Glutamatergic neuron (in vitro differentiated cells): ENCODE measurements at places on chromosomes 12 and 14. TPM values are rescaled to one million over a fixed set of nuclear protein-coding genes. Genes with fewer than 3 reads are reported as not detected.

DNA sequence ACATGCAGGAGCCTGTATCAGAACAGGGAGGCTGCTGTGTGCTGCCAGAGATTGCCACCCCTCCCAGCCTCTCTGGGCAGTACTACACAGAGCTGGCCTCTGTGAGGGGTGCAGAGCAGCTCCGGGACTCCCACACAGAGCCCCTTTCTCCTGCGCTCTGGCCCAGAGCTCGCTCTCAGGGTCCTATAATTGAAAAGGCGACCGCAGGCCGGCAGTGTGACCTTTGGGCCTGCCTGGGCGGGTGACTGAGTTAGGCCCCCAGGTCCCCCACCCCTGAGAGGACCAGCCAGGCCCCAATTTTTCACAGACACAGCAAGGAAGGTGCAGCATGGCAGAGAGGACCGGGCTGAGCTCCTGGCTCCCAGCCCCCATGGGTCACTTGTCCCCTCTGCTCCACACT, 136.4 kb downstream of the ZFP36L1 start:
- no peak overlapping the region for H3K27ac ChIP-seq
- peaks cover 6% of the 10 kb centered on the region for H3K36me3 ChIP-seq
- H3K4me1 ChIP-seq: peaks cover 14% of the 10 kb centered on the region

The SERPINA5 gene
- total RNA-seq: not detected

The KNTC1 gene
- 34.0 TPM for total RNA-seq

The GPR65 gene
- not detected for total RNA-seq

The PLA2G1B gene
- not detected for total RNA-seq

- no peak for DNase-seq
- H3K4me3 ChIP-seq: peak overlapping the region; percentile 98
- H3K36me3 ChIP-seq: peaks cover 11% of the 10 kb centered on the region
- H3K4me1 ChIP-seq: peaks cover 36% of the 10 kb centered on the region
- peak overlapping the region; percentile 98 for H3K27ac ChIP-seq
Observed at GRCh38 chr12:56723889-56724700, 1.0 kb downstream of the NACA start.

DNA sequence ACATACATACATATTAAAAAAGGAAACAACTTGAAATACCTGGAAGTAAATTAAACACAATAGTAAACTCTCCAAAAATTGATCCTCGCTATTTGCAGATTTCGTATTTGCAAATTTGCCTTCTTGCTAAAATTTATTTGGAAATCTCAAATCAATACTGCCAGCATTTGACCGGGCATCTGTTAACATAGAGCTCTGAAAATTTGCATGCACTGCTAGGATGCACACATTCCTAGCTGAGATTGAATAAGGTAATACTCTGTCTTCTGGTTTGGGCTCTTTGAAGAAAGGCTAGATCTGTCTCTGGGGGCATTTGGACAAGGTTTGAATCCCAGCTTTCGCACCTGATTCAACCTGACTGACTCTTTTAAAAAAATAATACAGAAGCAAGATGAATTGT, 729.1 kb upstream of the MGAT4C start:
- DNase-seq: no peak
- no peak overlapping the region for H3K27ac ChIP-seq
- no peaks in the 10 kb centered on the region for H3K36me3 ChIP-seq
- H3K4me1 ChIP-seq: no peaks in the 10 kb centered on the region
- H3K27me3 ChIP-seq: no peaks in the 10 kb centered on the region
- no peak overlapping the region for H3K4me3 ChIP-seq

The OTOGL gene
- 0.83 TPM for total RNA-seq

GRCh38 chr12:29547864-29548263, 50.4 kb upstream of the OVCH1 start:
- H3K36me3 ChIP-seq: no peaks in the 10 kb centered on the region
- no peaks in the 10 kb centered on the region for H3K27me3 ChIP-seq
- no peak for DNase-seq
- no peak overlapping the region for H3K4me3 ChIP-seq
- no peak overlapping the region for H3K27ac ChIP-seq
- no peaks in the 10 kb centered on the region for H3K4me1 ChIP-seq

The IQSEC3 gene
- 41.4 TPM for total RNA-seq

GRCh38 chr12:93167331-93167730, 210.4 kb upstream of the NUDT4 start:
- no peaks in the 10 kb centered on the region for H3K36me3 ChIP-seq
- peaks cover 6% of the 10 kb centered on the region for H3K4me1 ChIP-seq
- DNase-seq: no peak
- no peak overlapping the region for H3K27ac ChIP-seq
- peaks cover 2% of the 10 kb centered on the region for H3K27me3 ChIP-seq
- H3K4me3 ChIP-seq: no peak overlapping the region

The ANO2 gene
- not detected for total RNA-seq

DNA sequence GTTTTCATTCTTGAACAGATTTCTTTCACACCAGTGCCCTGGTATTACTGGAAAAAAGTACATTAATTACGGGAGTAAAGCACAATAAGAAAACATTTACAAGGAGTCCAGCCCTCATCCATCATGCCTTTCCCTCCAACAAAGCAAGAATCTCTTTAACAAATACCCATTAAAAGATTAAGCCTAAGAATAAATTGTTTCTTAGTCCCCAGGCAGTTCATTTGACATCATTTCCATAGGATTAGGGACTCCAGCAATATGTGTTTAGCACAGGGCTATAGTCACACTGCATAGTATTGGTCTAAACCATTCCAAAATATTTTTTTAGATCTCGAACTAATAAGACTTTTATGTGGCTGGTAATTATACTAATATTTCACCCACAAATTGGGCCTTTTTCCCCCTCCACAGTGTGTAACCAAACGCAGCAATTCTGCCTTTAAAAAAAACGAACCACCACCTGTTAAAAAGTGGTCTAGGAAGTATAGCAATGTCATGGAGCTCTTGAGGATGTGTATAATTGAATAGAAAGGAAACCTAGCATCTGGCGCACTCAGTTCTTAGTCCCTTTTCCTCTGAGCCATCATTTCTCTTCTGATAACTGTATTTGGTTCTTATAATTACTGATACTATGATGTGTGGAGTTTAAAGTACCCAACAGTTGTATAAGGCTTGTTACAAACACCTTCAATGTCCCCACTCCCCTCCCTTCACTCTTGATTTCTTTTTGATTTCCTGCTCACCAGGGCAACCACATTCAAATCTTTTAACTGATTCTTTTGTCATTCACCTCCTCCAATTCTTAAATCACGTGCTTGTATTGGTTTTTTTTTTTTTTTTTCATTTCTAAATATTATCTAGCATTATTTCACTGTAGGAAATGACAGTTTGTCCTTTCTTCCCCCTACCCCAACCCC, 138.7 kb downstream of the ETV6 start:
- no peak overlapping the region for H3K27ac ChIP-seq
- no peaks in the 10 kb centered on the region for H3K27me3 ChIP-seq
- H3K36me3 ChIP-seq: no peaks in the 10 kb centered on the region
- H3K4me3 ChIP-seq: no peak overlapping the region
- no peaks in the 10 kb centered on the region for H3K4me1 ChIP-seq

- no peak overlapping the region for H3K4me3 ChIP-seq
- no peaks in the 10 kb centered on the region for H3K27me3 ChIP-seq
- H3K27ac ChIP-seq: no peak overlapping the region
Observed at GRCh38 chr12:24023081-24023480, 73.6 kb upstream of the SOX5 start.

The MGP gene
- total RNA-seq: not detected

DNA sequence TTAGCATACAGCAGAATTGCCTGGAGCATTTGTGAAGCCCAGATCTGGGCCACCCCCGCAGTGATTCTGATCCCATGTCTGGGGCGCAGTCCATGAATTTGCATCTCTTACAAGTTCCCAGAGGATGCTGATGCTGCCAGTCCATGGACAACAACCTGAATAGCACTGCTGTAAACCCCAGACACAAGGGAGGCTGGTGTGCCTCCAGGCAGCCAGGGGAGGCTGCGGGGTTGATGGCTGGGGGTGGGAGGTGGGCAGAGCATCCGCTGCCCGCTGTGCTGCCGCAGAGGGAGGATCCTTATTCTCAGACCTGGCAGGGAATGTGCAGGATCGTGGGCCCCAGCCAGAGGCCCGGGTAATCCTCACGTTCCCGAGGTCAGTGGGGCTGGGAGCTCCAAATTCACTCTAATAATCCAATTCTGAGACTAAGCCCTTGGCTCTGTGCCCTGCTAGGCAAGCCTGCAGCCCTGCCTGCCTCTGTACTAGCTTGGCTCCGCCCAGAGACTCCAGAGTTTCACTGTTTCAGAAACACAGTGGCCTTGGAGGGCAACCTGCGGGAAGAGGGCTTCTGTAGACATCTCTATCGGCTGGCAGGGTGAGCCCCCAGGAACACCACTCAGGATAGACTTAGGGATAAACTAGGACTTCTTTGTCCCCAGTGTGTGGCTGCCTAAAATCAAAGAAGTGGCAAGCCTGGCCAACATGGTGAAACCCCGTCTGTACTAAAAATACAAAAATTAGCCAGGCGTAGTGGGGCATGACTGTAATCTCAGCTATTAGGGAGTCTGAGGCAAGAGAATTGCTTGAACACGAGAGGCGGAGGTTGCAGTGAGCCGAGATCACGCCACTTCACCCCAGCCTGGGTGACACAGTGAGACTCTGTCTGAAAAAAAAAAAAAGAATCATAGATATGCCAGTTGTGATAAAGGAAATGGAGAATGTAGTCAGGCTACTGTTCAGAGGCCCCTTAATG, 17.8 kb upstream of the MLEC start:
- no peak for DNase-seq
- no peak overlapping the region for H3K4me3 ChIP-seq
- H3K27me3 ChIP-seq: peaks cover 7% of the 10 kb centered on the region
- no peak overlapping the region for H3K27ac ChIP-seq

DNA sequence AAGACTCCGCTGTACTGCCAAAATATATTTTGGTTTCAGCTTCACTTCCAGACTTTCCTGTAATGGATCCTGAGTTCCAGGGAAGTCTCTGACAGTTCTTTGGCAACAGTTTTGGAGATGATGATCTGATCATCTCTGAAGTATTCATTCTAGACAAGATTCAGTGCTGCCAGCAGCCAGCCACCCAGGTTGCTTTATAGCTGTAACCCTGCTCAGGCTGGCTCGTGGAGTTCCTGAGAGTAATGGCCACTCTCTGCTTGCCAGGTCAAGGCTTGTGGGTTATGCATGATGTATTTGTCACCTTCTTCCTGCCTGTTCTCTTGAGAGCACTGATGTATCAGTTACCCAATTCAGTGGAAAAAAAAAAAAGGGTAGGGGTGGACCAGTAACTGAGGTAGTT, 124.3 kb downstream of the PPHLN1 start:
- no peaks in the 10 kb centered on the region for H3K4me1 ChIP-seq
- no peak overlapping the region for H3K4me3 ChIP-seq
- DNase-seq: no peak
- H3K27ac ChIP-seq: no peak overlapping the region
- H3K36me3 ChIP-seq: peaks cover 10% of the 10 kb centered on the region
- H3K27me3 ChIP-seq: no peaks in the 10 kb centered on the region

The FLRT2 gene
- 69.6 TPM for total RNA-seq

DNA sequence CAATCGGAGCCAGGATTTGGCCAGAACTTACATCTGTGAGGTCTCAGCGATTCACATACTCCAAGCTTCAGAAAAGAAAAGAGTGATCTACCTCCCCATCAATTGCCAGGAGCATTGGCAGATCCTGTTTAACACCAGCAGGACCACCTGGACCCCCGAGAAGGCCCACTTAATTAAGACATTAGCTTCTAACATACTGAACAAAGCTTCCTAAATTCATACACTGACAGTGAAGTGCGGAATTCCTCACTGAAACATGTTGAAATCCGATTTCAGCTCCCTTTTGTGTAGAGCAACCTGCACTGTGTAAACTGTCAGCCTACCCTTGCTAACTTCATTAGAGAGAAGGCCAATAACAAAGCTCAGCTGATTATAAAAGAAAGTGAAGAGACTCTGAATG, 274.0 kb downstream of the NOVA1 start:
- no peak overlapping the region for H3K4me3 ChIP-seq
- no peak for DNase-seq
- H3K27me3 ChIP-seq: no peaks in the 10 kb centered on the region
- no peaks in the 10 kb centered on the region for H3K4me1 ChIP-seq

DNA sequence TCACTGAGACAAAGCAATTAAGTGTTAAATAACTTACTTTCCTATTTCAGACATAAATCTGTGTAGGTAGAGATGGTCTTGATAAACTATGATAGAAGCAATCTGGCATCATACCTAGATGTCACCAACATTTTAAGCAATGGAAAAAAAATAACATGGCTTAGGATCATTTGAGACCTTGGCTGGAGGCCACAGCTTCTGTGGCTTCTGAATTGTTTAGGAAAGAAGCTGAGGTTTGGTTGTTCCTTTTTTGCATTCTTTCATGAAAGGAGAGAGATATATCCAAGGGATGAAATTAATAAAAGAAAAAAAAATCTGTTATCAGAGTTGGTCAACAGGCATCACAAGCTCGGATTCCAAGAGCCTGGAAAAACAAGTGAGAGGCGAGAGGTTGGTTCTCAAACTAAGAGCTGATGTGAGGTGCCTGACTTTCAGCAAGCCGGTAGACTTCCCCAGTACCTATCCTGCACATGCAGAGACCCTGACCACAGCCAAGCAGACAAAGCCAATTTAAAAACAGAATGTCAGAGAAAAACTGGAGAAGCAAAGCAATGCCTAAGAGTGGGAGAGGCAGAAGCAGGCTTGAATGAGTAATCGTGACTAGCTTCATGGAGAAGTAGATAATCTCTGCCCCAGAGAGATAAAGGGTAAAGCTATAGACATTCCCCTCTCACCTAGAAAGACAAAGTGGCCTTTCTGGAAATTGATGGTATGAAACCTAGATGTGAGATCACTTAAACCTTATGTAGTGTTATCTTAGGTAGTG, 43.4 kb upstream of the ST8SIA1 start:
- H3K4me1 ChIP-seq: no peaks in the 10 kb centered on the region
- DNase-seq: no peak
- no peak overlapping the region for H3K4me3 ChIP-seq

The SPTSSA gene
- total RNA-seq: 21.4 TPM

DNA sequence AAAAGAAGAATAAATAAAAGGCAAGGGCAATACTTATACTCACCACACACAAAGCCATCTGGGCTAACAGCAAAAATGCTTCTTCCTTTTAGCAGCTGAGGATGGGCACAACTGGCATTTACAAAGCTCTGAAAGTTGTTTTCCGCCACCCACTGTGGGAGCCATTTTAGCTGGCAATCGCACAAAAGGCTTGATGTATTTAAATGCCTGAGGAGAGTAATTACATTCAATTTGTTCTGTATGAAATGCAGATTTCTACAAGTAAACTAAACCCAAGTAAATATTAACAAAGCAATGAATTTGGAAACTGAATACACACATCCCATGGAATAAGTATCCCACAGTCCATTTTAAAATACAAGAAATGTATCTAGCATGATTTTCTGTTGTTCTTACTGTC, 37.5 kb downstream of the LRIG3 start:
- no peaks in the 10 kb centered on the region for H3K36me3 ChIP-seq
- H3K27me3 ChIP-seq: no peaks in the 10 kb centered on the region
- no peak for DNase-seq
- H3K4me3 ChIP-seq: no peak overlapping the region
- H3K27ac ChIP-seq: no peak overlapping the region
- H3K4me1 ChIP-seq: no peaks in the 10 kb centered on the region

The TAS2R30 gene
- total RNA-seq: 5.1 TPM

DNA sequence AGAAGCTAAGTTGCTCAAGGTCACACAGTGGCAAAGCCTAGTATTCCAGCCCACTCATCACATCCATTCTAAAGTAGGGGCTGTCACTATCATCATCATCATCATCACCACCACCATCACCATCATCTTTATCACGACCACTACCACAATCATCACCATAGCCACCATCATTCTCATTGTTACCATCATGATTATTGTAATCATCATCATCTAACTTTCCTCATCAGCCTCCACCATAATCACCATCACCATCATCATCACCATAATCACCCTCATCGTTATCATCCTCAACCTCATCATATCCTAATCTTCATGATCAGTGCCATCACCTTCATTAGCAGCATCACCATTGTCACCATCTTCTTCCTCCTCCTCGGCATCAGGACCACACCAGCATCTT, 48.7 kb downstream of the NOS1 start:
- DNase-seq: no peak
- H3K36me3 ChIP-seq: peaks cover 6% of the 10 kb centered on the region
- no peak overlapping the region for H3K4me3 ChIP-seq
- no peaks in the 10 kb centered on the region for H3K4me1 ChIP-seq
- H3K27me3 ChIP-seq: peaks cover 3% of the 10 kb centered on the region
